Liver (tissue), 10 donors: ENCODE measurements at places on chromosomes 2 and 18. TPM values are rescaled to one million over a fixed set of nuclear protein-coding genes. Genes with fewer than 3 reads are reported as not detected.

DNA sequence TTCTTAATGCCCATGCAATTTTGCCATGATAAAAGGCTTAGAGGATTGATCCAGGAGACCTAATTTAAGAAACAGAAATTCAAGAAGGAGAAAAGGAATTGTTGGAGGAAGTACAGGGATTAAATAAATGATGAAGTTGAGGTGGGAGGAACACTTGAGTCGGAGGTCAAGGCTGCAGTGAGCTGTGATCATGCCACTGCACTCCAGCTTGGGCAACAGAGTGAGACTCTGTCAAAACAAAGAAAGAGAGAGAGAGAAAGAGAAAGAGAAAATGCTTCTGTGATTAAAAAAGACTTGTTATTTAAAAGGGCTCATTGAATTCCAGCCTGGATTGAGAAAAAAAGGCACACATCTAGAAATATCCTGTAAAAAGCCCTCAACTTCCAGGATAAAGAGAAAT lies 123.2 kb downstream of the B3GNT2 start:
- DNase-seq: no peak
- no peaks in the 10 kb centered on the region for H3K4me1 ChIP-seq
- H3K4me3 ChIP-seq: no peak overlapping the region
- no peaks in the 10 kb centered on the region for H3K36me3 ChIP-seq
- H3K27ac ChIP-seq: no peak overlapping the region

Gene UBE2E3
- polyA plus RNA-seq: 21.3 TPM

GRCh38 chr2:205684871-205685313 lies 2.6 kb downstream of the NRP2 start:
- H3K4me3 ChIP-seq: peak overlapping the region; percentile 42
- no peaks in the 10 kb centered on the region for H3K36me3 ChIP-seq
- H3K27ac ChIP-seq: peak overlapping the region; percentile 39
- no peak for DNase-seq
- peaks cover 34% of the 10 kb centered on the region for H3K4me1 ChIP-seq

DNA sequence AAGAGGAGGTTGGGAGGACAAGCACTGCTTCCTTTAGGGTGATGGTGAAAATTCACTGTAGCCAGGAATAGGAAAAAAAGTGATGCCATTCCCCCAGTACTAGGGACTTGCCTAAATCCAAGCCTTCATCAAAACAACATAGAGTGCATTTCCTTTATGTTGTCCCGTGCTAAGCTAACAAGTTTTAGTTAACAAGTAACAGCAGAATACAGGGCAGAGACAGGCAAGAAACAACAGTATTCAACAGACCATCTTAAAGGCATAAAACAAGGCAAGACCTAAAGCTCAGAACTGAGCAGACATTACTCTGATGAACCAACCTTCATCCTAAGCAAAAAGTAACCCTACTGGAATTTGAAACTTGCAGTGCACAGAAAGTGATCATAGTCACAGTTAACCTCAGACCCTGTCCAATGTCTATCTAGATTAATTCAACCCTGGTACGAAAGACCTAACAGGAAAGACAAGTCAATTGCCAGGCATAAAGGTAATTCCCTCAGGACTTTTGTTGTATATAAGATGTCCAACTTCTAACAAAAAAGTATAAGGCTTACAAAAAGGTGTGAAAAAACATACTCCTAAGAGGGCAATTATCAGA lies 34.4 kb upstream of the GALNT1 start:
- H3K27me3 ChIP-seq: no peaks in the 10 kb centered on the region
- no peak overlapping the region for H3K27ac ChIP-seq
- no peak for DNase-seq
- no peaks in the 10 kb centered on the region for H3K4me1 ChIP-seq
- no peaks in the 10 kb centered on the region for H3K36me3 ChIP-seq

GRCh38 chr2:25881764-25882163 lies 3.5 kb upstream of the ASXL2 start:
- no peaks in the 10 kb centered on the region for H3K36me3 ChIP-seq
- H3K4me1 ChIP-seq: peaks cover 11% of the 10 kb centered on the region
- no peak overlapping the region for H3K27ac ChIP-seq

- no peaks in the 10 kb centered on the region for H3K36me3 ChIP-seq
- DNase-seq: no peak
- H3K27ac ChIP-seq: no peak overlapping the region
- H3K27me3 ChIP-seq: no peaks in the 10 kb centered on the region
These were observed 83.2 kb upstream of the SPATS2L start for GRCh38 chr2:200223205-200223784.

DNA sequence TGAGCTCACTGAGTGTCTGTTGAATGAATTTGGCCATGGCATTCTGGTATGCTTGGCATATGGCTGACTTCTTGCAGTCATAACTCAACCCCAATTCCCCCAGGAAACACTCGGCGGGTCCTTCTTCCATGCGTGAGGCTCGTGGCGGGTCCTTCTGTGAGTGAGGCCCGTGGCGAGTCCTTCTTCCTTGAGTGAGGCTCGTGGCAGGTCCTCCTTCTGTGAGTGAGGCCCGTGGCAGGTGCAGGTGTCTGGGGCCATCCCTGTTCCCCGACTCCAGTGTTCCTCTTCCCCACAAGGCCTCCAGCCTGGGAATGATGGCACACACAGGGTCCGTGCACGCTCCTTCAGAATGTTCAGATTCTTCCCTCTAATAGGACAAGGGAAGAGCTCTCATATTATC lies 169.0 kb downstream of the EIPR1 start:
- no peak overlapping the region for H3K27ac ChIP-seq
- no peak overlapping the region for H3K4me3 ChIP-seq
- no peak for DNase-seq
- peaks cover 4% of the 10 kb centered on the region for H3K36me3 ChIP-seq
- no peaks in the 10 kb centered on the region for H3K27me3 ChIP-seq
- H3K4me1 ChIP-seq: no peaks in the 10 kb centered on the region

- no peak overlapping the region for H3K27ac ChIP-seq
- DNase-seq: no peak
- H3K4me1 ChIP-seq: no peaks in the 10 kb centered on the region
- no peaks in the 10 kb centered on the region for H3K36me3 ChIP-seq
- H3K27me3 ChIP-seq: peaks cover 3% of the 10 kb centered on the region
These were observed 50.6 kb downstream of the PMAIP1 start for GRCh38 chr18:59950215-59950944.

Gene NRBP1
- 34.3 TPM for polyA plus RNA-seq

DNA sequence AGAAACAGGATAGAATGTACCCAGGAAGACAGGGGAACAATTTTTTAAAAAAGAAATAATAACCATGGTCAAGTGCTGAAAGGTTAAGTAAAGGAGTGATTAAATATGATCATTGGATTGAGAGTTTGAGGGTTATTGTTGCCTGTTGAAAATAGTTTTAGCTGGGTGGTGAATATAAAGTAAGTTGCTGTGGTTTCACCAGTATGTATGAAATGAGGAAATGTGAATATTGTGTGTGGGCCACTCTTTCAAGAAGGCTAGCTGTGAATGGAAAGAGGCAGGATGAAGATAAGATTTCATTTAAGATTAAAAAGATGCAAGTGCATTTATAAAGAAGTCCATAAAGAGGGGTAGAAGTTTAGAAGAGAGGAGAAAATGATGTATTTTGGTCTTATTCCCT lies 53.8 kb downstream of the GULP1 start:
- no peak overlapping the region for H3K27ac ChIP-seq
- no peak overlapping the region for H3K4me3 ChIP-seq
- H3K36me3 ChIP-seq: no peaks in the 10 kb centered on the region
- H3K4me1 ChIP-seq: no peaks in the 10 kb centered on the region

DNA sequence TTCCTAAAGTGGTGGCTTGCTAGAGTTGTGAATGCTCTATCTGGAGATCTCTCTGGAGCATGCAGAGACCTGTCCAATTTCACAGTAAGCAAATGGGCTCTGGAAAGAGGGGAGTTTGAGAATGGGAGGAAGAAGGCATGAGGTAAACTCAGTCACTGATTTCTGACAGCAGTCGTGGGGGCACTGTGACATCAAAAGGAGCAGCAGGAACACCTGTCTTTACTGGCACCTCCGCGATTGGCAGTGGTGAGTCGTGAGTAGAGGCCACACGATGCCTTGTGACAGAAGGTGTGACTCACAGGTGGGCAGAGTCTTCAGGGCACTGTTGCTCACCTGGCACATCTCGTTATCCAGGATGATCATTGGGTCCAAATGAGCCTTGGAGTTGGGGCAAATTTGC lies 38.8 kb upstream of the CAVIN2 start:
- H3K4me3 ChIP-seq: no peak overlapping the region
- DNase-seq: no peak
- H3K4me1 ChIP-seq: no peaks in the 10 kb centered on the region
- no peak overlapping the region for H3K27ac ChIP-seq
- no peaks in the 10 kb centered on the region for H3K27me3 ChIP-seq
- H3K36me3 ChIP-seq: no peaks in the 10 kb centered on the region

GRCh38 chr18:63741769-63742168 lies 33.4 kb upstream of the SERPINB7 start:
- no peaks in the 10 kb centered on the region for H3K4me1 ChIP-seq
- no peaks in the 10 kb centered on the region for H3K27me3 ChIP-seq
- no peak overlapping the region for H3K4me3 ChIP-seq

GRCh38 chr2:23388294-23388693 lies 3.3 kb downstream of the KLHL29 start:
- no peaks in the 10 kb centered on the region for H3K27me3 ChIP-seq
- H3K27ac ChIP-seq: no peak overlapping the region
- H3K4me1 ChIP-seq: peaks cover 13% of the 10 kb centered on the region
- no peaks in the 10 kb centered on the region for H3K36me3 ChIP-seq
- no peak overlapping the region for H3K4me3 ChIP-seq

DNA sequence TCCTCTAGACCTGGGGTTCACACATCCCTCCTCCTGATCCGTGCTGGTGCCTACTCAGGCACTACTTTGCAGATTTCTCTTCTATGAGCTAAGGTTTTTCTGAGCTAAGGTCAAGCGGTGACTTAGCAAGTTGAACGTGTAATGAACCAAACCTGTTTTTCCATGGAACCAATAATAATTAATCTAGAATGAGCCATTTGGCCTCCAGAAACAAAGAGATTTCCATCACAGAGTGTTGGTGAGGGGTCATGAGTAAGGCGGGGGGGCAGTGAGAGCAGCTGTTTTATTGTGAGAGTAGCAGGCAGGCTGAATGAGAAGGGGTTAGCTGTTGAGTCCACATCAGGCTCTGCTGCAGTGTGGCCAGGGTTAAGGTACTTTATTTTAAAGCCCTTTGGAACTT lies 112.0 kb upstream of the FOSL2 start:
- no peaks in the 10 kb centered on the region for H3K36me3 ChIP-seq
- H3K27me3 ChIP-seq: no peaks in the 10 kb centered on the region
- H3K4me1 ChIP-seq: no peaks in the 10 kb centered on the region
- no peak overlapping the region for H3K4me3 ChIP-seq

GRCh38 chr2:11903085-11903606 lies 156.7 kb downstream of the LPIN1 start:
- no peaks in the 10 kb centered on the region for H3K36me3 ChIP-seq
- no peak for DNase-seq
- H3K27me3 ChIP-seq: no peaks in the 10 kb centered on the region
- H3K4me3 ChIP-seq: no peak overlapping the region

DNA sequence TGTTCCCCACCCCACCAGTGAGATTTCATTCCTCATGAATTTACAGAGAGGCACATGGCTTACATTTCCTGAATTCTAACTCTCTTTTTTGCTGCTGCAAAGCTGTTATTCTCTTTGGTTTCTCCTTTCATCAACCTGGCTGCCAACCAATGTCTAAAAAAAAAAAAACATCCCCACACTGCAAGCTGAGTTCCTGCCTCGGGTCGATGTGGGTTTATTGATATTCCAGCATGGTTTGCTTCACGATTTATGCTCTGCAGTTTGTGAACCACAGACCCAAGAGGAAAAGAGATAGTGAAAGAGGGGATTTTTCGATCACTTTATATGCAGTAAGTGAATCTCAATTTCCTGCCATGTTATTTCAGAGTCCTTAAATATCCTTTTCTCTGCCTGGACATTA lies 363.6 kb downstream of the LPIN1 start:
- no peaks in the 10 kb centered on the region for H3K36me3 ChIP-seq
- H3K27me3 ChIP-seq: no peaks in the 10 kb centered on the region
- no peak overlapping the region for H3K4me3 ChIP-seq

Gene DHX57
- polyA plus RNA-seq: 2.8 TPM

Gene KYNU
- 32.2 TPM for polyA plus RNA-seq

Gene ZC3H6
- 0.99 TPM for polyA plus RNA-seq

DNA sequence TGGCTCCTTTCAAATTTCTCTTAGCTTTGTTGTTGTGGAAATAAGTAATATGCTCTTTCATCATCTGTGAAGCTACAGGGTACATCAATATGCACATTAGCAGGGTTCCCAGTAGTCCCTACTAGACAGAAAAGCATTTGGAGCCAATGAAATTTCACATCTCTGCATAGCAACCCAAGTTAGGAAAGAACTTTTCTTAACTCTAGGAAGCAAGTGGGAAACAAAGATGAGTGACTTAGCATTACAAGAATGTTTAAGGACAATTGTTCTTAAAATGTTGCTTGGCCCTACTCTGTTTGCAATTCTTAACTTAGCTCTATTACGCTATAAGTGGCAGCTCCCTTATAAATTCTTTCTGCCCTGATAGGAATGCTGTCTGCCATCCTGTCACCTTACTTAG lies 39.6 kb downstream of the ZEB2 start:
- no peak overlapping the region for H3K4me3 ChIP-seq
- no peaks in the 10 kb centered on the region for H3K27me3 ChIP-seq
- DNase-seq: no peak
- no peak overlapping the region for H3K27ac ChIP-seq
- peaks cover 4% of the 10 kb centered on the region for H3K4me1 ChIP-seq
- H3K36me3 ChIP-seq: no peaks in the 10 kb centered on the region

Gene CGREF1
- polyA plus RNA-seq: 13.0 TPM

DNA sequence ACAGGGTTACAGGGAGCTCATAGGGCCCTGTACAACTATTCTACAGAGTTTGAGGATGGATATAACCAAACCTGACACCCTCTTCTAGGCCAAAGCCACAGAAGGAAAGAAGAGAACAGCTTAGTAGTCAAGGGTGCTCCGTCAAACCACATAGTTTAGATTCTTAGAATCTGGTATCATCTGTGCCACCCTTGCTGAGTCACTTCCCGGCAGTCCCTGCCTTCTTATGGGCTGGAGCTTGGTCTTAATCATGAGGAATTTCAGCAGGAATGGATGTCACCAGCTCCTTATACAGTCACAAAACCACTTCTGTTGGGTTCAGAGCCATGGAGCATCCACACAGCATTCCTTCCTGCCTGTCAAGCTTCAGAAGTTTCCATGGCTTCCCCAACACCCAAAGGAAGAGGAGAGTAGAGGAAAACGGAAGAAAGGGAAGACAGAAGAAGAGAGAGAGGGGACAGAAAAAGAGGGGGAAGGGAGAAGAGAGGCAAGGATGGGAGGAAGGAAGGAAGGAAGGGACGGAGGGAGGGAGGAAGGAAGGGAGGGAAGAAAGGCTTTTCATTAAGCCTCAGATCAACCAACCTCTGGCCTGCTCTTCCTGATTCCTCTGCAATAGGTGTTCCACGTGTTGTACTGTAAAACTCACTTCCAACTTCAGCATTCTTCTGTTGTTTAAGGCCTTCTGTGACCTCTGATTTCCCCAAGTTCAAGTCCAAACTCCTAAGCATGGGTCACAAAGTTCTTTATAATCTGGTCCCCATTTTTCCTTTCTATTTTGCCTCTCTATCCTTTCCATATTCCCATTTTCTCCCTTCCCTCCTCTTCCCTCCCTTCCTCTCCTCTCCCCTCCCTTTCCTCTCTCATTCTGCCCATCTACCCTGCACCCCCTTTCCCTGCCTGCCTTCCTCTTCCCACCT lies 246.1 kb upstream of the TNP1 start:
- H3K27me3 ChIP-seq: no peaks in the 10 kb centered on the region
- no peaks in the 10 kb centered on the region for H3K4me1 ChIP-seq
- H3K36me3 ChIP-seq: no peaks in the 10 kb centered on the region
- no peak overlapping the region for H3K4me3 ChIP-seq
- H3K27ac ChIP-seq: no peak overlapping the region

GRCh38 chr2:191686066-191686465 lies 8.1 kb downstream of the NABP1 start:
- H3K4me3 ChIP-seq: no peak overlapping the region
- no peak overlapping the region for H3K27ac ChIP-seq
- DNase-seq: no peak
- peaks cover 3% of the 10 kb centered on the region for H3K36me3 ChIP-seq

Gene PID1
- 51.0 TPM for polyA plus RNA-seq
